ENCODE measurements at places on chromosomes 1 and 21. TPM values are rescaled to one million over a fixed set of nuclear protein-coding genes. Genes with fewer than 3 reads are reported as not detected.

DNA sequence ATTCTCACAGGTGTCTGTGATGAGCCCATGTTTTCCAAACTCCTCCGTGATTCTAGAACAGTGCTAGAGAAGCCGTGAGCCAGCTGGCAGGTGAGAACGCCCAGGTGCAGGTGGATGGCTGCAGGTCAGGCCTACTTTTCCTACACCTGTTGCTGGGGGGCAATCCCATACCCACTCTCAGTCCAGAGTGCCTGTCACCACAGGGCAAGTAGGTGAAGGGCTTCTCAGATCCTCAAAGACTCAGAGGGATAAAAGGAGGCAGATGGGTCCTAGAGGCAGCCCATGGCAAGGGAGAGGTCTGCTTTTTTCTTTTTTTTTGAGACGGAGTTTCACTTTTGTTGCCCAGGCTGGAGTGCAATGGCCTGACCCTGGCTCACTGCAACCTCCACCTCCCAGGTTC is 50.7 kb upstream of the H6PD start:
- no peak for DNase-seq

DNA sequence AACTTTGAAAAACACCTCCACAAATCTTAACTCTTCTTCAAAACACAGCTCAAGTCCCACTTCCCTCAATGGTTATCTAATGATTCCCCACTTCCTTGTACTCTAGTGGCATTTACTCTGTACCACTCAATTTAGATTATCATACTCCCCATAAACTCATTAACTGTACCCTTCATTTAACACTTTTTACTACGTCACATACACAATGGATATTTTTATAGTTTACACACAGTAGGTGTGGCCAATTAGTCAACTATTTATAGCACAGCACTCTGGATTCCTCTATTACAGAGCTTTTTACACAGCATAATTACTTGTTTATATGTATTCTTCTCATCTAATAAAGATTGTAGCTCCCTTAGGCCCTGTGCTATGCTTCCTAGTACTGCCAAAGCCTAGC is 62.1 kb downstream of the FOXJ3 start:
- DNase-seq: no peak

Gene F5
- polyA plus RNA-seq: 5.1 TPM

Gene GJC2
- 0.73 TPM for polyA plus RNA-seq

- no peak for DNase-seq
Observed at GRCh38 chr21:42039470-42039901, 29.3 kb upstream of the ZBTB21 start.

DNA sequence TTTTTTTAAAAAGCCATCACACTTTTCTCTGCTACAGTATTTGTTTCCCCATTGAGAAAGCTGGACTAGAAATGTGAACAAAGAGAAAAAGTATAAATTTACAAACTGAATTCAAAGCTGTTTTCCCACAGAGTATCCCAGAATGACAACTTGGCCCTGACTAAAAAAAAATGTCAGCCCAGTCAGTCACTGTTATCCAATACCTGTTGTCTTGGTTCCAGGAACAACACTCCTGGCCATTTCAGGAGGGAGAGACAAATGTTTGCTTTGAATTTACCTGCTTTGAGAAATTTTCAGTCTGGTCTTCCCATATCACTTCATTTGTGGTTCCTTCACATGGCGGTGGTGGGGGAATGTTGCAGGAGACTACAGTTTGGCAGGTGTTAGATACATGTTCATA is 46.2 kb downstream of the COLGALT2 start:
- DNase-seq: no peak

- DNase-seq: no peak
Observed at GRCh38 chr1:114092186-114093062, 61.2 kb downstream of the SYT6 start.

Gene MARK1
- polyA plus RNA-seq: 2.6 TPM

Gene RGS4
- 2.0 TPM for polyA plus RNA-seq

All from kidney (tissue), 22 donors.